ENCODE measurements at places on chromosomes 6 and 20. TPM values are rescaled to one million over a fixed set of nuclear protein-coding genes. Genes with fewer than 3 reads are reported as not detected.

The LBP gene
- 0.54 TPM for total RNA-seq

DNA sequence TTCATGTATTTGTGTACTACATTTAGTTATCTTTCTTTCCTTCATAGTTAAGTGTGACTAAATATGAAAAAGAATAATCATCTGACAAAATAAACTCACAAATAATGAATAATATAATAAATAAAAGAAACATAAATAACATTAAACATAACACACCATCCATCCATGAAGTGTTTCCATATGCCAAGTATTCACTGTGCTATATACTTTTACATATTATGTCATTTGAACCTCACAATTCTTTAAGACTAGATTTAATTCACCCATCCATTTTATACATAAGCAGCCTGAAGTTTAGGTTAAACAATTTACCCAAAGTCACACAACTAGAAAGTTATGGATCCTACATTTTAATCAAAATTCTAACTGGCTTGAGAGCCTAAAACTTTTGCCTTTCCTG is 549.4 kb upstream of the HS3ST5 start:
- DNase-seq: no peak
- no peak overlapping the region for H3K4me3 ChIP-seq
- H3K27me3 ChIP-seq: no peaks in the 10 kb centered on the region
- no peak overlapping the region for H3K27ac ChIP-seq
- H3K36me3 ChIP-seq: no peaks in the 10 kb centered on the region

GRCh38 chr6:89966228-89966544 is 71.9 kb downstream of the GJA10 start:
- no peaks in the 10 kb centered on the region for H3K36me3 ChIP-seq
- H3K27me3 ChIP-seq: no peaks in the 10 kb centered on the region
- no peaks in the 10 kb centered on the region for H3K4me1 ChIP-seq
- no peak overlapping the region for H3K27ac ChIP-seq
- no peak overlapping the region for H3K4me3 ChIP-seq

GRCh38 chr6:156283091-156283490 is 494.1 kb upstream of the ARID1B start:
- H3K4me1 ChIP-seq: no peaks in the 10 kb centered on the region
- no peaks in the 10 kb centered on the region for H3K36me3 ChIP-seq
- no peaks in the 10 kb centered on the region for H3K27me3 ChIP-seq
- DNase-seq: no peak

DNA sequence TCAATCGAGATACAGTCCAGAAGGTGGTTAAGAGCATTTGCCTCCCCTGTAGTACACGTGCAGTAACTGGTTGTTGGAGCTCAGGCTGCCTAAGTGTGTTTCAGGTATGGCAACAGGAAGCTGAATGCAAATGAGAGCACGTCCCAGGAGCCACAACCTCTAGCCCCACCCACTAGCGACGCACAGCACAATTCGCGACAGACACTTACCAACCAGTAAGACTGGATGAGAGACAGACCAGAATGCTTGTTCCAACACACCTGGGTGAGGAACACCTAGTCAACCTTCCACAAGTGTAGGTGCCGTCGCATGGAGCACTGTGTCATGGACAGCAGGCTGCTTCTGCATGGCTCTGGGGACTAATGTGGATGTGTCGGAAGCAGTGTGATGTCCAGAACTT is 7.2 kb upstream of the SERPINB1 start:
- H3K27ac ChIP-seq: no peak overlapping the region
- no peaks in the 10 kb centered on the region for H3K27me3 ChIP-seq
- peaks cover 24% of the 10 kb centered on the region for H3K4me1 ChIP-seq
- DNase-seq: no peak
- no peaks in the 10 kb centered on the region for H3K36me3 ChIP-seq

The BPIFB1 gene
- not detected for total RNA-seq

DNA sequence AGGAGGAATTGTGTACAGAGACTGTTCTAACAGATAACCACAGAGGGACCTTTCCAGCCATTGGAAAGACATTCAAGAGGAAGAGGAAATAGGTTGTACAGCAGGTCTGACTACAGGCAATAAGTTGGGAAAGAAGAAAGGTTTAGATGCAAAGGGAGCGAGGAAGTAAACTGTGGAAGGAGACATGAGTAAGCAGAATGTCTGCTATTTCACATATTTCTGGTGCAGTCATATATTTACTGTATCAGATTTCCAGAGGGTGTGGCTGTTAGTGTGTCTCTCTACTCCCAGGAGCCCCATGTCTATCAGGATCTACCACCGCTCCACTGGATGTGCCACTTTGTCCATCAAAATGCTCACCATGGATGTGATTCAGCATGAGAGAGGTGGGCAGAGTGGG is 25.9 kb downstream of the MRS2 start:
- no peak overlapping the region for H3K27ac ChIP-seq
- H3K36me3 ChIP-seq: no peaks in the 10 kb centered on the region
- no peaks in the 10 kb centered on the region for H3K4me1 ChIP-seq
- H3K27me3 ChIP-seq: no peaks in the 10 kb centered on the region
- H3K4me3 ChIP-seq: no peak overlapping the region

The BACH2 gene
- total RNA-seq: 6.1 TPM

The TGM6 gene
- total RNA-seq: not detected

DNA sequence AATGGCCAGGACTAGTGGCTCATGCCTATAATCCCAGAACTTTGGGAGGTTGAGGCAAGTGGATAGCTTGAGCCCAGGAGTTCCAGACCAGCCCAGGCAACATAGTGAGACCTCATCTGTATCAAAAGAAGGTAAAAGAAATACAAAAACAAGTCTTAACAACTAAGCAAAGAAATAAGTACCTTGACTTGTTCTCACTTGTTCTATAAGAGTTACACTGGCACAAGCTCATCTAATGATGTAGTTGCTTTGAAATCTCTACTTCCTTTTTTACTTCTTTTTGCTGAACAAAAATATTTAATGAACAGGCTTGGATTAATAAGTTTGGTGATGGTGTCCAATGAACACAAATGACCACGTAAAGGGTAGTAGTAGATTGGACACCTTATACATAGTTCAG is 72.2 kb downstream of the SGK1 start:
- no peaks in the 10 kb centered on the region for H3K27me3 ChIP-seq
- no peaks in the 10 kb centered on the region for H3K36me3 ChIP-seq
- no peak overlapping the region for H3K4me3 ChIP-seq

The BMP2 gene
- 8.3 TPM for total RNA-seq

The B4GALT5 gene
- 45.3 TPM for total RNA-seq

The RAET1G gene
- total RNA-seq: not detected

The SASH1 gene
- total RNA-seq: 77.0 TPM

- DNase-seq: no peak
- H3K4me3 ChIP-seq: no peak overlapping the region
- no peak overlapping the region for H3K27ac ChIP-seq
- H3K36me3 ChIP-seq: no peaks in the 10 kb centered on the region
- H3K4me1 ChIP-seq: no peaks in the 10 kb centered on the region
Measured at GRCh38 chr20:60558486-60558885, 600.3 kb downstream of the CDH26 start.

- no peaks in the 10 kb centered on the region for H3K36me3 ChIP-seq
- H3K4me1 ChIP-seq: peaks cover 12% of the 10 kb centered on the region
- H3K4me3 ChIP-seq: peak overlapping the region; percentile 24
- H3K27ac ChIP-seq: peak overlapping the region; percentile 15
- DNase-seq: peak; percentile 34
- H3K27me3 ChIP-seq: no peaks in the 10 kb centered on the region
Measured at GRCh38 chr6:140485740-140486449, 1111.4 kb upstream of the CITED2 start.

The GTSF1L gene
- total RNA-seq: not detected

The DHX35 gene
- 23.8 TPM for total RNA-seq

The CCN6 gene
- total RNA-seq: not detected

The WFDC5 gene
- total RNA-seq: not detected

DNA sequence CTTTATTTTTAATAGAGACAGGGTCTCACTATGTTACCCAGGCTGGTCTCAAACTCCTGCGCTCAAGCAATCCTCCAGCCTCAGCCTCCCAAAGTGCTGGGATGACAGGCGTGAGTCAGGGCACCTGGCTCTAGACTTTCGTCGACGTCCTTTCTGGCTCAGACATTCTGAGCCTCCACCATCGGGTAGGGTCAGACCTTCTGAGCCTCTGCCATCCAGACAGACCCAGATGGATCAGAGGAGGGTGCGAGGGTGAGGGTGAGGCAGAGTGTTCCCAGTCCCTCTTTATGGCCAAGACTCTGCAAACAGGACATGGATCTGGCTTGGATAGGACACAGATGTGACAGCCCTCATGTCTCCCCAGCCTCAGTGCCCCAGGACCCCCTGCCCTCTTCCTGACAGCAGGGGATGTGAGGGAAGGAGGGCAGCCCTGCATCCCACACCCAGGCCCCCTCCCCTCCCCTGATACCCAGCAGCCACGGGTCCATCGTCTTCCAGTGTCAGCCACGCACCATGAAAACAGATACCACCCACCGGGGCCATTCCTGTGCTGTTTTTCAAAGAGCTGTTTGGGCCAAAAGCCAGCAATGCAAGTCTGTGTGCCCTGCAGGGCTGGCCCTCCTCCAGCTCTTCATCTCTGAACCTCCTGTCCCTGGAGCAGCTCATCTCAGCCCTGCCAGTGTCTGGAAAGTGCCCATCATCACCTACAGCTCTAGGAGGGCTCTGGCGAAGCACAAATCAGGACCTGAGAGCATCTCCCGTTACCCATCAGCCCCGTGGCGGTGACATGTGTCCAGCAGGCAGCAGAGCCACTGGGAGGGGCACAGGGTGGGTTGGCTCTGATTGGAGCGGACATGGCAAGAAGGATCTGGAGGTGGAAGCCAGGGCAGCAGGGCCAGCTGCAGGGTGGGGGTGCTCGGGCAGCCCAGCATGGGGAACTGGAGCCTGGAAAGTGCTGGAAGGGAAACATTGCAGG is 208.4 kb downstream of the PREX1 start:
- no peak for DNase-seq
- no peaks in the 10 kb centered on the region for H3K27me3 ChIP-seq
- H3K4me3 ChIP-seq: no peak overlapping the region
- no peaks in the 10 kb centered on the region for H3K4me1 ChIP-seq

DNA sequence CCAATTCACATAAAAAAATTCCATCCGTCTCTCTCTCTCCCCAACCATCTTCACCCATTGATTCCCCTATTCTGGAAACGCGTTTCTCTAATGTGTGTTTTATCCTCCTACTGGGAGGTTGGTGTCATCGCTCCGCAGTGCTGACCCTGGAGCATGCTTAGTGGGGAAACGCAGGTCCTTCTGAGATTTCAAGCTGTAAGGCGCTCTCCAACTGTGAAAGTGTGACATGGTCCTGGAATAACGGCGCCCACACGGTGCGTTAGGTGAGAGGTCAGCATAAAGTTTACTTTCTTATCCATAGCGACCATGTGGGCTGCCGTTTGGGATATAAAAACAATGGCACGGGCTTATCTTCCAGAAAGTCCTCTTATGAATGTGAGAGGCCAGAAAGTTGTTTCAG is 123.9 kb downstream of the WDR27 start:
- no peak overlapping the region for H3K27ac ChIP-seq
- H3K27me3 ChIP-seq: no peaks in the 10 kb centered on the region
- no peak for DNase-seq
- no peaks in the 10 kb centered on the region for H3K4me1 ChIP-seq
- no peaks in the 10 kb centered on the region for H3K36me3 ChIP-seq

DNA sequence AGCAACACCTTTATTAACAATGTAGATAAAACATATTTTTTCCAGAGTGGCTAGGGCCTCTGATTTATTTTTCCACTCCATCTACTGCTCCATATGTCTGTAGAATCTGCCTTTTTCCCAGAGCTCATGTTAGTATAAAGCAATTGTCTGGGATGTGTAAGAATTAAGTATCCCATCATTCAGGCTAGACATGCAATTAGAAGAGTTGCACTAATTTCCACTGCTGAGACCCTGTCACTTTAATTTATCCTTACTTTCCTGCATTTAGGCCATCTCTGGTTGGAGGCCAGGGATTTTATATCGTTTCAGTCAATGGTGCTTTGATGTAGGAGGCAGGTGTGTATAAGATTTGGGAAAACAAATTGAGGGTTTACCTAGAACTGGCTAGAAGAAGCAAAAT is 286.1 kb upstream of the POU3F2 start:
- DNase-seq: no peak
- no peaks in the 10 kb centered on the region for H3K4me1 ChIP-seq
- no peaks in the 10 kb centered on the region for H3K27me3 ChIP-seq
- no peak overlapping the region for H3K27ac ChIP-seq

DNA sequence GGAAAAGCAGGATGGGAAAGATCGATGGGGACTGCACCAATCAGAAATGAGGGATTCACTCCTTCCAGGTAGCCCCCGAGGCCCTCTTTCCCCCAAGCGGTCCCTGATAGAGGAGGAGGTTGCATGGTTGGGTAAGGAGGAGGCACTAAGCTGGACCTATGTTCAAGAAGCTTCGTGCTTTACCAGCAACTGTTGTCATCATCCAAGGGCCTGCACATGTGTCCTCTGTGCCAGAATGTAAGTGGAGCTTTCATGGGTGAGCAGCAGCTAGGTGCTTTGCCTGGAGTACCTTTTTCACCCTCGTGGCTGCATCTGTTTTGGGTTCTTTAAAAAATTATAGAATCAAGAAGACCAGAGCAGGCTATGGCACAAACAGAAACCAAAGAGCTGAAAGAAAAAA is 54.0 kb downstream of the GMPR start:
- H3K4me3 ChIP-seq: no peak overlapping the region
- H3K27me3 ChIP-seq: no peaks in the 10 kb centered on the region
- no peaks in the 10 kb centered on the region for H3K4me1 ChIP-seq
- no peak overlapping the region for H3K27ac ChIP-seq
- DNase-seq: no peak

All from thoracic aorta (tissue), 2 donors.